ENCODE measurements at places on chromosomes 6 and 20. TPM values are rescaled to one million over a fixed set of nuclear protein-coding genes. Genes with fewer than 3 reads are reported as not detected.
A peak's percentile ranks its signal among the peaks of the same experiment; 100 is the strongest.

GRCh38 chr6:169806701-169807100, 55.3 kb downstream of the ERMARD start:
- peaks cover 52% of the 10 kb centered on the region for H3K4me1 ChIP-seq
- no peaks in the 10 kb centered on the region for H3K36me3 ChIP-seq
- H3K27me3 ChIP-seq, result peaks cover 57% of the 10 kb centered on the region
- H3K27ac ChIP-seq, result peak overlapping the region; percentile 4
- no peak overlapping the region for H3K4me3 ChIP-seq

DNA sequence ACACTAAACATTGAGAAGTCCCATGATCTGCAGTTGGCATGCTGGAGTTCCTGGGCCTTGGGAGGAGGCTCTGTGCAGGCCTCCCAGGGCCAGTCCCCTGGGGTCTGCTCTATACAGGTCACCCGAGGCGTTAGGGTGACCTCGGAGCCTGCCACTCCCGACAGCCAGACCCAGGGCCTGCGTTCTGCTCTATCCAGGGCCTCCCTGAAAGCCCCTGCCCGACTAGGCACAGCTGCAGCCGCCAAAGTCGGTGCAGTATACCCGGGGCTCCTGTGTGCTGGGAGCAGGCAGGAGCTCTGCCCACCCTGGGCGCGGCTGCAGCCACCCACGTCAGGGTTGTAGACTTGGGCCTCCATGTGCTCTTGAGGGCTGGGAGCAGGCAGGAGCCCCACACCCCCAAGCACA, 6.3 kb upstream of the OR14J1 start:
- no peak overlapping the region for H3K4me3 ChIP-seq
- no peaks in the 10 kb centered on the region for H3K36me3 ChIP-seq
- peaks cover 3% of the 10 kb centered on the region for H3K27me3 ChIP-seq
- DNase-seq, result no peak
- H3K4me1 ChIP-seq, result no peaks in the 10 kb centered on the region
- H3K27ac ChIP-seq, result no peak overlapping the region

- DNase-seq, result no peak
- H3K36me3 ChIP-seq, result no peaks in the 10 kb centered on the region
- no peak overlapping the region for H3K27ac ChIP-seq
- no peaks in the 10 kb centered on the region for H3K27me3 ChIP-seq
- H3K4me3 ChIP-seq, result no peak overlapping the region
- H3K4me1 ChIP-seq, result no peaks in the 10 kb centered on the region
These were observed 282.0 kb downstream of the BCKDHB start for GRCh38 chr6:80388507-80388906.

DNA sequence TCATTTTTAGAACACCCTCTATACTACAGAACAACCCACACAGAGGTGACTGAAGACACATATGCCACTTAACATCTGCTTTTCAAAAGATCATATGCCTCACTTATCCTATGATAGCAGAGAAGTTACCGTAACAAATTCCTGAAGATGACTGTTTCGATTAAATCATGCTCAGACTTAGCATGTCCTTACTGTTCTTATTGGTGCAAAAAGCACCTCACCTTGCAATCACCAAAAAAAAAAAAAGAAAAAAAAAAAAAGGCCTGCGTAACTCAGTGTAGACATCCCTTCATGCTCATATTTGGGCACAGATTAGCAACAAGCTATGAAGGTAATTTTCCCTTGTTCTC, 17.7 kb upstream of the DST start:
- no peak for DNase-seq
- H3K27ac ChIP-seq, result no peak overlapping the region
- H3K27me3 ChIP-seq, result peaks cover 4% of the 10 kb centered on the region

GRCh38 chr6:116287689-116288282, 8.1 kb upstream of the TSPYL1 start:
- no peaks in the 10 kb centered on the region for H3K4me1 ChIP-seq
- H3K4me3 ChIP-seq, result no peak overlapping the region
- H3K36me3 ChIP-seq, result no peaks in the 10 kb centered on the region
- no peak for DNase-seq
- H3K27me3 ChIP-seq, result no peaks in the 10 kb centered on the region

GRCh38 chr6:16731478-16732051, 29.7 kb downstream of the ATXN1 start:
- peaks cover 29% of the 10 kb centered on the region for H3K36me3 ChIP-seq
- H3K27me3 ChIP-seq, result no peaks in the 10 kb centered on the region
- peak overlapping the region; percentile 74 for H3K4me3 ChIP-seq
- peaks cover 70% of the 10 kb centered on the region for H3K4me1 ChIP-seq
- peak overlapping the region; percentile 94 for H3K27ac ChIP-seq

OR12D3 gene
- total RNA-seq, result not detected

CDSN gene
- total RNA-seq, result not detected

CFAP61 gene
- not detected for total RNA-seq

Measured in activated CD8-positive, alpha-beta memory T cell treated with anti-CD3 and anti-CD28 coated beads, Interleukin-2, amount 10 ng/mL, durations not matched to agents 7 days and 5 days (primary cell).